ENCODE measurements at places on chromosomes 6 and 20. TPM values are rescaled to one million over a fixed set of nuclear protein-coding genes. Genes with fewer than 3 reads are reported as not detected.

- no peak for DNase-seq
Measured at GRCh38 chr6:7176208-7176607, 68.4 kb downstream of the RREB1 start.

DNA sequence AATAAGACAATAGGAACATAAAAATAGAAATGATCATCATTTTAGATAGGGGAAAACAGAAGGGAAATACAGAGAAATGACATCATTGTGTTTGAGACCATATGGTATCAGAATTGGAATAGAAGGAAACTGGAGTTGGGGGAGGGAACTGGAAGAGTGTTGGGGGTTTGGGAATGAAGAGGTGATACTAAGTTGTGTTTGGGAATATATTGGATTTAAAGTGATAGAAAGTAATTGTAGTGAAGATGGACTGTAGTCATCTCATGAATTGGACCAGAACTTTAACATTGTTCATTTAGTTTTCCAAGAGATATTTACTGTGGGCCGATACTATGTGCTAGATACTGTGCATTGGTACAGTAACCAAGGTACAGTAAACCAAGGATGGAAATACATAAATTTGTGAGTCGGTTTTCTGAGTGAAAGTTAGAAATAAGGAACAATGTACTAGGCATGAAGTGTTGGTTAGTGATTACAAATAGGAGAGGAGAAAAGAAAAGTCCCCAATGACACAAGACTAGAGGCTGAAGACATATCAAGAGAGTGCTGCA is 32.3 kb downstream of the KCNQ5 start:
- DNase-seq: no peak

OTOR gene
- not detected for total RNA-seq

GRCh38 chr6:11237956-11238355 is 5.5 kb upstream of the NEDD9 start:
- no peak for DNase-seq

LPA gene
- not detected for total RNA-seq

DNA sequence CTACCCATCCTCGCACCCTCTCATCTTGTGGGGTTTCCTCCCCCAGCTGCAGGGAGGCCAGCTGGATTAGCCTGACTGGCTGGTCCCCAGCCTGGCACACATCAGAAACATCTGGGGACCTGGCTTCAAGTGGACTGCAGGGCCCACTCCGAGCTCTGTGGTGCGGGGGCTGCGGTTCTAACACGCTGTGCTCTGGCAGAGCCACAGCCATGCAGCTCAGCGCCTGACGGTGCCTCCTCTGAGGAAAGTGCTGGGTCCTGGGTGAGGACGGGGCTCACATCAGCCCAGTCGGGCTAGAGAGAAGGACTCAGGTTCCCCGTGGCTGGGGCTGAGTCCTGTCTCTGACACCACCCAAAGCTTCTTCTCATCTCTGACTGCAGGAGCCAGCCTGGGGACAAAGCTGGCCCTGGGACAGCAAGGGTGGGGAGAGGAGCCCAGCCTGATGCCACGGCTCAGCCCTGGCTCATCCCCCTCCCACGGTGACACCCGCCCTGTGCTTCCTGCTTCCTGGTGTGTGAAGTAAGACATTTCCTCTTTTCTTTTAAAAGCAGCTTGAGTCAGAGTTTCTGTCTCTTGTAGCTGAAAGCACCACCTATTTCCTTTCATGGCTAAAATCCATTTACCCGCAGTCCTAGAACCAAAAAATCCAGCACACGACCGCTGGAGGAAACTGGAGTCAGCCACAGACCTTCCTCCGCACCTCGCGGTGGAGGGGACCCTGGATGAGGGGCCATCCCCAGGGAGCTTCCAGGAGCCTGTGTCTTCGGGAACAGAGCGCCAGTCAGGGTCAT is 127.4 kb upstream of the AFDN start:
- peak; percentile 6 for DNase-seq

DNA sequence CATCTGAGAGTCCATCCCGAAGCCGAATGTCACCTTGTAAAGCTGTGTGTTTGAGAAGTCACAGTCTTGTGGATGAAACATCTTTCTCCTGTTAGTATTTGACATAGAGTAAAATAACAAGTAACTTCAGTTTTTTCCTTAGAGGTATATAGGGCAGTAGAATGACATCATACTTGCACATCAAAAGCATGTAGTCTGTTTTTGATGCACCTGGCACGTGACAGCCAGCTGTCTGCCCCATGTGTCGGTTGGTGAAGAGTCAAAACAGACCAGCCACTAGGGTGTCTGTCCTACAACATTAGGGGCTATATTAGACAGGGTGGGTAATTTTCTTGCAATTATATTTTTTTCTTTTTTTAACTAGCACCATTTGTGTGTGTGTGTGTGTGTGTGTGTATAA is 70.2 kb downstream of the SNX9 start:
- DNase-seq: peak; percentile 51

All from CD4-positive, alpha-beta memory T cell (primary cell).